Effector memory CD4-positive, alpha-beta T cell (primary cell): ENCODE measurements at places on chromosomes 13 and 19.

DNA sequence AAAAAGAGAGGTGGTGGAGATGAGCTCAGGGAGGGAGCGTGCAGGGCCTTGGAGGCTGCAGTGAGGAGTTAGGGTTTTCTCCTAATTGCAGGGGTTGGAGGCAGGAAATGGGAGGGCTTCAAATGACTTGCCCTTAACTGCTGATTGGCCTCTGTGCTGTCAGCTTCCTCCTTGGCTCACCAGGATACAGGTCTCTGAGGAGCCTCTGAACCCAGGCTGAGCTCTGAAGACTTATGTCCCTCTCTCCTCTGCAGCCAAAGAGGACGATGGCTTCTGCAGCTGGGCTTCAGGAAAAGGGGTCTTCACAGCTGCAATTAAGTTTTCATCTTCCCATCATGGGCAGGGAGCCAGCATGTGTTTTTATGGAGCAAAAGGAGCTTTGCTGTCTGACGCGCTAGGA lies 6.7 kb upstream of the RANBP3 start:
- DNase-seq: no peak

- DNase-seq: no peak
These were observed 1.4 kb upstream of the YJEFN3 start for GRCh38 chr19:19527371-19527656.

DNA sequence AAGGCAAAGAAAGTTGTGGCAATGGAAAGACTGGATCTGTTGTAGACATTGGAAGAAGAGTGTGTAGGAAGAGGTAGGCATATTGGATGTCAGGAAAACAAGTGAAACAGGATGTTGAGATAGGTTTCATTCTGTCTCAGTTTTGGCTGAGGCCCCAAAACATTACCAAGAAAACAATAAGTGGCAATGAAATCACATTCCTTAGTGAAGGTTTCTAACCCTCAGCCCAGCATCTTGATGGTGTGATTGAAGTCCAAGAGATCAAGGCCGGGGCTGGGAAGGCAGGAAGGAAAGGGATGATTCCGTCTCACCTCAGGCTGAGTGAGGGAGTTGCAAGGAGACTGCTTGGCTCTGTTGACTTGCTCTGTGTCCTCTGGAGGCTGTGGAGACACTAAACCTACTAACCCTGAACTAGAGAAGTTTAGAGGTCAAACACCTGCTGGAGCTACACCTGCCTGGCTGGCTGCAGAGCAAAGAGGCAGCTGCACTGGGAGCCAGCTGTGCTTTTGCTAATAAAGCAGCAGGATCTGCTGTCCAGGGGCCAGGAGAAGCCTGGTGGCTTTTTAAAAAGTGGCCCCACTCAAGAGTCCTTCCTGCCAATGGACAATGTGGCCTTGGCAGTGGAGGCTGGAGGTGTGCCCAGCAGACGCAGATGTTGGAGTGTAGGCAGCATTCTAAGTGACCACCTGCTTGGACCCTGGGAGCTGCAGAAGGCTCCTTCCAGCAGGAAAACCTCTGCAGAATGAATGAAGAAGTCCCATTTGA lies 53.6 kb downstream of the DGKH start:
- no peak for DNase-seq

DNA sequence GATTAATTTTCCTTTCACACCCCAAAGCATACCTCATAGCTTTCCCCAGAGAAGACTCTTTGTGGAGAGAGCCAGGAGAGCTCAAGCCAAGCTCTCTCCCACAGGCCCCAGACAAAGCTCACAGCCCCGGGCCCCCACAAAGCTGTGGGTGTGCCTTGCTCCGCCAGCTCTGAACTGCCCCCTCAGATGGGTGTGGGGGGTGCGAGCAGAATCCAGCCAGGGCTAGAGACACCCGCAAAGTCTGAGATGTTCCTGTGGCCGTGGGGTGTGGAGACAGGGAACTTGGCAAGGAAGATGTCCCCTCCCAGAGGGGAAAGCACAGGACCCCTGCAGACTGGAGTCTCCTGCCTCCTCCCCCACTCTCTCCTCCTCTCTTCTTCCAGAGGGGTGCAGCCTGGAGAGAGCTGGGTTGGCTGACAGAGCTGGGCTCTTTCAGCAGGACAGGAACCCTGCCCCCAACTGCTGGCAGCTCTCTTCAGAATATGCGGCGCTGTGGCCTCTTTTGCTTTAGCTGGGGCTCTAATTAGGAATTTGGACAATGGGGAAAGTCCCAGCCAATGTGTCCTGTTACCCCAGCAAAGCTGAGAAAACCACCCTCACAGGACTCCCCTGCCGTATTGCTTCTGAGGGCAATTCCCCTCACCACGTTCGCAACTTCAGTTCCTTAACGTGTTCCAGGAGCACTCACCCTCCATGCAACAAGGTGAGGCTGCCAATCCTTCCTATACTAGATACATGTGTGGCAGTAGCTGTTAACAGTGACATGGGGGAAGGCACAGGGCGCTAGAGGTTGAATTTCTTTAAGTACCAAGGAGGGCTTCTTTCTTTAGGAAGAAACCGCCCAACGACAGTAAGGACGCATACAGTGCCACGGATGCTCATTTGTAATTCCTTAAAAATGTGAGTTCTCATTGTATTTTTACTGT lies 170.0 kb downstream of the COL4A1 start:
- no peak for DNase-seq

GRCh38 chr19:44820648-44821609 lies 12.0 kb downstream of the BCAM start:
- DNase-seq: no peak

DNA sequence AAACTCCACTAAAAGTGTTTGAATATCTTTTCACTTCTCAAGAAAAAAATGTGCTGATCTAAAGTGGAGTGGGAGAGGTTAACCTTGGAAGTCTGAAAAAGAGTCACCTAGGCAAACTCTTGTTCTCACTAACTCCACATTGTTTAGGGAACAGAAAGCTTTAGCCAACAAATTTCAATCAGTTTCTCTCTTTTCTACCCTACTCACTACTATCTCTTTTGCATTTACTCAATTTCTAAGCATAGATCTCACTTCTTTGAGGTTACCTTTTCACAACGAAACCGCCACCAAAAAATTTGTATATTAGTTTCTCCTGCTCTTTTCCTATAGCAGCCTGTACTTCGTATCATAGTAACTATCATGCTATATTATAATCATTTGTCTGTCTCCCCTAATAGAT lies 6.3 kb downstream of the NHLRC3 start:
- DNase-seq: no peak
